H54 (cell line): ENCODE measurements at places on chromosomes 1 and 21.

DNA sequence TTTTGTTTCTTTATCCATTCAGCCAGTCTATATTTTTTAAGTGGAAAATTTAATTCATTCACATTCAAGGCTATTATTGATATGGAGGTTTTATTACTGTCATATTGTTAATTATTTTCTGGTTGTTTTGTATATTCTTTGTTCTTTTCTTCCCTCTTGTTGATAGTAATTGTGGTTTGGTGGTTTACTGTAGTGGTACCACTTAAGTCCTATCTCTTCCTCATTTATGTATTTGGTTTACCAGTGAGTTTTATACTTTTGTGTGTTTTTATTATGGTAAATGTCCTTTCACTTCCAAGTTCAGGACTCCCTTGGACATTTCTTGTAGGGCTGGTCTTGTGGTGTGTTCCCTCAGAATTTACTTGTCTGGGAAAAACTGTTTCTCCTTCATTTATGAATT is 28.1 kb upstream of the PM20D1 start:
- DNase-seq, result no peak

- DNase-seq, result no peak
Observed at GRCh38 chr1:78094639-78095038, 48.9 kb downstream of the GIPC2 start.

DNA sequence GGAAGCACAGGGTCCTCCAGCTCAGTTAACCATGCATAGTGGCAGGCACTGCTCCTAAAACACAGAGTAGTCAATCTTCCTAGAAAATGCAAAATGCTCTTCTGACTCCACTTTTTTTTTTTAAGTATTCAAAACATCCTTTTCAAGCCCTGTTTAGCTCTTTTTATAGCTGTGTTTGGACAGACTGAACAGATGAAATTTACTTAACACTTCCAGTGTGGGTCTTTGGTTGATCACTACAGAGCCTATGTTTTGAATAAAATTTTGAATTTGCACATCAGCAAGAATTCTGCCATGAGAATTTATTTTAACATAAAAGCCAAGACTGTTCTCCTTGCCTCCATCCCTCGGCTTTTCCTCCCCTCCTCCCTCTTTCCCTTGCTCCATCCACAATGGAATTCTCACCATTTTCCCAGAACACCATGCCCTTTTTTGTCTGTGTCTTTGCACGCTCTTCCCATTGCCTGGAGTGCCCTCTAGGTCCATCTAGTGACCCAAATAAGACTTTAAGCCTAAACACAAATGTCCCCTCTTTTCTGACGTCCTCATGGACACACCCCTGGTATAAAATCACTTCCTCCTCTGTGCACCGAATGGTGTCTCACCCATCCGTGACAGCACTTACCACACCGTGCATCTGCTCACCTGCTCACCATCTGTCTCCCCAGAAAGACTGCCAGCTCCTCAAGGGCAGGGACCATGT is 24.0 kb upstream of the CPT2 start:
- DNase-seq, result no peak

DNA sequence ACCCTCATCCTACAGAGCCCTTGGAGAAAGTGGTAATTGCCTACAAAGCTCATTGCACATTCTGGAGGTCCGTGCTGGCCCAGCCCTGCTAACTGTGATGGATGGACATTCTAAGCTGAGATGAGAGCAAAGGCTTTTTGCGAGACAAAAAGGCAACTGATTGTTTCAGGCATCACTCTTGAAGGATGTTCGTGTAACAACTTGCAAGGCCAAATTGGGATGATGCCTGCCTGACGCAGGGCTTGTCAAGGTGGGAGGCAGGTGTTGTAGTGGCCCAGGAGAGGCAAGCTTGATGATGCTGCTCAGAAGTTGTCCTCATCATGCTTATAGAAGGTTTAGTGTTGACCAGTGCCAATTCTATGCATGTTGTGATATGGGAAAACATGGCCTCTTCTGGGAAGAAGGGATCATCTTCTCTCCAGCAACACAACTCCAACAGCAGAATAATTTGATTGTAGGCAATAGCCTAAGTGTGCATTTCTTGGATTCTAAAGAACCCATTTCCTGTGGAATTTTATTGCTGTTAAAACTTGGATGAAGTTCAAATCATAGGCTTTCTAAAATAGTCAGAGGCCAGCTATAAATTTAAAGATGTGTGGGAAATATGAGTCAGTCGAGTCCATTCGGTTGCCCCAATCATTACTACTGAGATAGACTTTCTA is 102.5 kb upstream of the COA6 start:
- DNase-seq, result no peak

- no peak for DNase-seq
Observed at GRCh38 chr1:146020058-146021049, 1.2 kb downstream of the HJV start.

GRCh38 chr1:79124756-79125155 is 118.2 kb upstream of the ADGRL4 start:
- DNase-seq, result no peak

- DNase-seq, result no peak
Observed at GRCh38 chr1:68221980-68222373, 10.3 kb downstream of the WLS start.

GRCh38 chr1:14759843-14760242 is 161.4 kb downstream of the KAZN start:
- DNase-seq, result no peak

- DNase-seq, result peak; percentile 83
Observed at GRCh38 chr1:234206651-234207284, 166.5 kb upstream of the COA6 start.

DNA sequence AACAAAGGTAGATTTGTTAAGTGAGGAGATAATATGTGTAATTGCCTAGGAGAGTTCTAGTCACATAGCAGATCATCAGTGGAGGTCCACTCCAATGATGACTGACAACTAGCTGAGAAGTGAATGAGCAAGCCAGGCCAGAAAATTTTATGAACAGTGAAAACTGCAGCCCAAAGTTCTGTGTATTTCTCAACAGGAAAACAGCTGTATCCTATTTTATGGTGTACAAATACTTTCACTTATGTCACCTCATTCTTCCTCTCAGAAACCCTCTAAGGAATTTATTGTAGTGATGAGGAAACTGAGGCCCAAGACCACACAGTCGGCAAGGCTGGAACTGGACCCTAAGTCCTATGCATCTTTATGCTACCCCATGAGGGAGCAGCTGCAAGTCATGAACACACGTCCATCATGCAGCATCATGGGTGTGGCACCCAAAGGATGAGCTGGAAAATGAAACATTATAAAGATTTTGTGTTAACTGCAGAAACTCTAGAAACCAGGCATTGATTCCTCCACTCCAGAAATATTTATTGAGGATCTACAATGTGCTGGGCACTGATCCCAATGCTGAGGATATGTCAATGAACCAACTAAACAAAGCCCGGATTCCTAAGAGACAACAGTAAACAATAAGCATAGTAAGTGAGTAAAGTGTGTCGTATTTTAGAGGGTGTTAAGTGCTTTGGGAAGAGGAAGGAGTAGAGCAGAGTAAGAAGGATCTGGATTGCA is 99.5 kb upstream of the DUSP10 start:
- no peak for DNase-seq

- no peak for DNase-seq
Observed at GRCh38 chr1:204357551-204358490, 1.9 kb downstream of the PLEKHA6 start.

GRCh38 chr1:196207612-196208217 is 400.5 kb downstream of the KCNT2 start:
- DNase-seq, result no peak

- DNase-seq, result no peak
Observed at GRCh38 chr1:88890791-88891317, 513 bp downstream of the GTF2B start.

GRCh38 chr1:17098446-17099317 is 20.6 kb downstream of the PADI2 start:
- DNase-seq, result no peak

DNA sequence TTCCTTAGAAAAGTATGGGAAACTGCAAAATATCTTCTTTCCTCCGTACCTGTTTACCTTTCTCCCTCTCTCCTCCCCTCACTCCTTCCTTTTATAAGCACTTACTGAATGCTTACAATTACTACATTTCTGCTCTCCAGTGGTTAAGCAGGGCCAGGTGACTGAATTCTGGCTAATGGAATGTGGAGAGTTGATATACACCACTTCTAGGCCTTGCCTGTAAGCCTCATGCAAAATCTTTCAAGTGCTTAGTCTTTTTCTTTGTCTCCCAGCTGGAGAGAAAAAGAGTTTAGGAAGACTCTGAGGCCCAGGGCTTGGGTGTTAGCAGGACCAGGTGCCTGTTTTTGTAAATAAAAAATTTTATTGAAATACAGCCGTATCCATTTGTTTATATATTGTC is 77.7 kb upstream of the CACNA1E start:
- no peak for DNase-seq
